ENCODE measurements at places on chromosomes 2 and 18.
A peak's percentile ranks its signal among the peaks of the same experiment; 100 is the strongest.

DNA sequence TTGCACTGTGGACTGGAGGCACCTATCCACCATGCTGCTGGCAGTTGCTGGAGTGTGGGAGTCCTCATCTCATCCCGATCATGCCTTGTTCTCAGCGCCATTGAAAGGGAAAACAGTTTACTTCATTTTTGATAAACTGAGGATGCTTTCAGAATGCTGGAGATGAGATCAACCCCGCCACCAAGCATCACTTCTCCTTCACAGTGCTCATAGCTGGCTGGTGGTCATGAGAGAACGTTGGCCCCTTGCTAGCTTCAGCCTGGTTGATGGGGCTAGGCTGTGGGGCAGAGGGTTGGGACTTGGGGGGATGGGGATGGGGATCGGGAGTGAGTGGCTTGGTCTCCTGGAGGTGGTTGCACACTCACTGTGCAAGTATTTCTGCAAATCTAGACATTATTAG, 30.1 kb downstream of the SOX11 start:
- DNase-seq = no peak

- DNase-seq = peak; percentile 53
Observed at GRCh38 chr2:3458396-3459184, 60.7 kb downstream of the ADI1 start.

GRCh38 chr2:9082158-9082557, 78.7 kb upstream of the MBOAT2 start:
- DNase-seq = no peak

- no peak for DNase-seq
Observed at GRCh38 chr2:98177286-98177685, 90.3 kb downstream of the VWA3B start.

DNA sequence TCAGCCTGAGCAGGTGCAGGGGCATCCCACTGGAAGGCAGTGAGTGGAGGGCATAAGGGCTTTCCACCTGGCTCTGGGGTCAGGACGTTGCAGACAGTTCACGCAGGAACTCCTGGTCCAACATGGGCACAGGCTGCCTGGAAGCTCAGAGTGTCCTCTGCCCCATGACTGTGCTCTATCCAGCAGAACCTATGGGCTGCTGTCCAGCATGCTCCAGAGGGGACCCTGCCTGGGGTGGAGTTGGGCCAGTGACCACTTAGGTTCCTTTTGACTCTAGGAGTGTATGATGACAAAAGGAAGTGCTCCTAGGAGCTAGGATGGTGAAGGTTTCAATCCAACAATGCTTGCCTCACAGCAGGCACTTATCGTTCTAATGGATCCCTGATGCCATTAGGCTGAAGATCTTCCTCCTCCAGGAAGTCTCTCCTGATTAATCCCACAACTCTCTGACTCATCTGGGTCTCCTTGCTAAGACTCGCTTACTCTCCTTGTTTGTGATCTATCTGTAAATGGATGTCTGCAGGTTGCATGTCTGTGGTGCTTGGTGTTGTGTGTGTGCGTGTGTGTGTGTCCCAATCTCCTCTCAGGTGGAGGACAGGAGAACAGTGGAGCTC, 224.0 kb downstream of the CELF4 start:
- DNase-seq = no peak

DNA sequence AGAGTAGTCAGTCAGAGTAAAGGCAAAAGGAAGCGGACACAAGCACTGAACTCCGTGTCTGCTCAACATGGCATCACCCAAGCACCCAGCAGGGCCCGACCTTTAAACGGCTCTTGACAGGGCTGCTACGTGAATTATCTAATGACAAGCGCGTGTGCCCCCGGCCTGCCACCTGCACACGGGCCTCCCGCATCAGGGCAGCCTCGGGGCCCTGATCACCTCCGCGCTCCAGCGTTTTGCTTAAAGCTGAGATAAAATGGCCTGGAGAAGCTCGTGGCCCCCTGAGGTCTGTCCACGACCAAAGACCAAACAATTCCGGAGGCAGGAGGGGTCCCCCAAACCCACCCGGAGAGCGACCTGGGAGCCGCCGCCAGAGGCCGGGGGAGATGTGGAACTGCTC, 376 bp downstream of the NDUFA10 start:
- DNase-seq = no peak

DNA sequence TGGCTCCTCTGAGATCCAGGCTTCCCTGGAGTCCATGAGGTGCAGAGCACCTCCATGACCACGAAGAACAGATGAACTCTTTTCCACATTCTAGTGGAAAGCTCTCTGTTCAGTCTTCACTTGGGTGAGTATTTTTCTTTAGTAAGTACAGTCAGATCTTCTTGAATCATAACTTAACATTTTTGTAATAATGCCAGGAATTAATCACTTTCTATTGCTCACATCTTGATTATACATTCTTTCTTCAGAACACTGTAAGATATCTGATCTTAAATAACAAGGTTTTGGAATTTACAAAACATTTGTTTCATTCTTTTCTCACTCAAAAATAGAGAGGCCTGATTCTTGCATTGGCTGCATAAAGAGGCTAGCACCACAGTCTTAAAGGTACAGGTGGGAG, 45.4 kb upstream of the RND3 start:
- no peak for DNase-seq
